ENCODE measurements at places on chromosomes 13 and 19.

DNA sequence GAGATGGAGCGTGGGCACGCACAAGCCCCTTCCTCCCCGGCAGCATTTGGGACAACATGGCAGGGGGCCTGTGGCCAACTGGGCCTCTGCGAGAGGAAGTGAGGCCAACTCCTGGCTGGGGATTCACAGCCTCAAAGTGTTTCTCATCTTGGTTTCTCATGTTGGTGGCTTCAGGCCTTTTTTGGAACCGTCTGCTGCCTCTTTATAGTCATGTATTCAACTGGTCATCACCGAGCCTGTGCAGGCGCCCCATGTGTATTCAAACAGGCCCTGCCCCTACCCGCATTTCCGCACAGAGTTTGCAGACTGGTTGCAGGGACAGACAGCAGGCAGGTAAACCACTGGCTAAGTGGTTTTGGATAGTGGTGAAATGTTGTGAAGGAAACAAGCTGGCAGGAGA is 17.3 kb upstream of the RELB start:
- DNase-seq, result no peak

DNA sequence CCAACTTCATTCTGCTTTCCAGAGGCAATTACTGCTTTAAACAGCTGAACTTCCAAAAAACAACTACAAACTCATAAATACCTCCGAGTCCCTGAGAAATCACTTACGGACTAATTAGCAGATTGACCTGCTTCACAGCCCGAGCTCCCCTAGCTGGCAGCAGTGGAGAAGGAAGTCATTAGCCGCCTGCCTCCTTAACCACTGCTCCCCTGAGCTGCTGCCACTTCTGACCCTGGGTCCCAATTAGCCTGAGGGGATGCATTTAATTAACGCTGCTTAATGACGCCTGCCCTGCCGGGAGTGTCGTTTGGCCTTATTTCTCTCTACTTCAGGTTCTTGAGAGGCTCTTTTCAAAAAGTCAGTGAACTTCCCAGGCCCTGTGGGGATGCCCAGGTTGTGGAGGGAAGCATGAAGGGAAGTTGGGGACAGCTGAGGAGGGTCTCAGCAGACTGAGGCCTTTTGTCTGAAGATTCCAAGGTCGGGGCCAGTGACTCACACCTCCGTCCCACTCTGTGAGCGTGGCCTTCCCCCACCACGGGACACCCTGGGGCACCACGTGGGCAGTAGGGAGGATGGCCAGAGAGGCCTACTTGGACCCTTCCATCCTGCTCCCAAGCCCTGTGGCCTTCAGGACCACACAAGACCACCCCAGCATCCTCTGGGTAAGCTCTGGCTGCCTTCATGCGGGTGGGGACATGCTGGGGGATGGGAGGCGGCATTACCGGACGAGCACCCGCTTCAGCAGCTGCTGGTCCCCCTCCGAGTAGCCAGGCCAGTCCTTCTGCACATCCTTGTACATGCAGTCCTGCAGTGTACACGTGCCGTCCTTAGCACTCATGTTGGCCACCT is 19.8 kb upstream of the ISYNA1 start:
- DNase-seq, result peak; percentile 56

- DNase-seq, result no peak
Observed at GRCh38 chr13:35741657-35742056, 265.2 kb upstream of the MAB21L1 start.

GRCh38 chr19:54339646-54340358 is 840 bp upstream of the LILRA4 start:
- no peak for DNase-seq

- DNase-seq, result no peak
Observed at GRCh38 chr19:1283207-1283916, 2.3 kb upstream of the EFNA2 start.

GRCh38 chr19:14375582-14376291 is 5.5 kb upstream of the ADGRE5 start:
- DNase-seq, result peak; percentile 54

DNA sequence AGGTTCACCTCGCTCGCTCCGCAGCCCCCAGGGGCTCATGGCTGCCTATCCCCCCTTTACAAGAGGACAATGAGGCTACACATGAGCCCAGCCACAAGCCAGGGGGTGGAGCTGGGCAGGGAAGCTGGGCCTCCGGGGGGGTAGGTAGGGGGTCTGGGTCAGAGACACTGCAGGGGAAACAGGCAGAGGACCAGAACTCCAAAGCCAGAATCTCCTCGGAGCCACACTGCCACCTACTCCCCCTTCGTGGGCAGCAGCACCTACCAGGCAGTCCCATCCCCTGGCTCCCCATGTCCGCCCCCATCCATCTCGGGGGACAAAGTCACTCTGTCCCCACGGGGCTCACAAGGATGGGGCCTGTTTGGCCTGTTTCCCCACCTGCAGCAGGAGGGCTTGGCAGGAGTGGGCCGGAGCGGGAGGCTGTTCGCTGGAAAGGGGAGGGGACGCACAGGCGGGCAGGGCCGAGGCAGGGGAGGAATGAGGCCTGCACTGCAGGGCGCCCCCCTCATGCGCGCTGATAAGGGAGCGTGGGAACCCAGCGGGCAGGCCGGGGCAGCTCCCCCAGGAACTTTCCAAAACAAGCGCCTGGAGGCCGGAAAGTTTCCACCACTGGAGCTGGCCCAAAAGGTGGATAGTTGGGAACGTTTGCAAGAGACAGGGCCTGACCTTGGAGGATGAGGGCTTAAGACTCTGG is 545 bp upstream of the ISYNA1 start:
- DNase-seq, result peak; percentile 69

DNA sequence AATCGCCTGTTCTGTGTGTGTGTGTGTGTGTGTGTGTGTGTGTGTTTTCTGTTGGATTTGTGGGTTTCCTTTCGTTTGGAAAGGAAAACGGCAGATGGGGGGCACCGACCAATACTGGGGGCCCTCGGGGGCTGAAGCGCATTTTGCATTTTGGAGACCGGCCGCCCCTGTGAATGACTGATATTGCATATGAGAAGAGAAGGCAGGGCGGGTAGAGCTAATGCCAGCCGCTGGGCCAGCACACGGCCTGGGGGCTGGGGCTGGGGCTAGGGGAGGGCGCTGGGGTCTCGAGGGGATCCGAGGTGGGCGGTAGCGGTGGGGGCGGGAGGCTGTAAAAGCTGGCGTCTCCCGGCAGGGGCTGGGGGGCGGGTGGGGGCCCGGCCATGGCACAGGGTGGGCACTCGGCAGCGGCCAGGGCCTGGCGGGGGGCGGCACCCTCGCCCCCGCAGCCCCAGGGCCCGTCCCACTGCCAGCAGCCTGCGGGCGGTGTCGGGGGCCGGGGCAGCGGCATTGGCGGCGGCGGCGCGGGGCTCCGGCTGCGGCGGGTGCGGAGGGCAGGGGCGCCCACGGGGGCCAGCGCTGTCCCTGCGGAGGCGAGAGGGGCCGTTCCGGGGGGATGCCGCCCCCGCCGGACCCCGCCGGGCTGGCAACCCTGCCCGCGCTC is 11.2 kb downstream of the ANO8 start:
- DNase-seq, result no peak

DNA sequence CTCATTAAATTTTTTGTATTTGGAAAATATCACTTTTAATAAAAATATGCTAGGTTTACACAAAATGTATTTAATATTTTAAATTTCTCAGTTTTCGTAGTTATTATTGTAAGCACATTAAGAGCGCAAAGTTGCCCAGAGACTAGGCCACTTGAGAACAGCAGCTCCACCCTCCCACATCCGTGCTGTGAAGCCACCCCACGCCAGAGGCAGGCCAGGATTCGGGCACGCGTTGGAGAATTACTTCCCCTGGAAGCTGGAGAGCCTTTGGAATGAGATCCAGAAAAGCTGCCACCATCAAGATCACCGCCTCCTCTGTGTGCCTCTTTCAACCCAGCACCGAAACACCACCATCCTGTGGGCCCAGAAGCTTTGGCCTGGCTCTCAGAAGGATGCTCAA is 41.0 kb upstream of the SPACA7 start:
- DNase-seq, result no peak

- no peak for DNase-seq
Observed at GRCh38 chr19:18214779-18215433, 11.1 kb upstream of the RAB3A start.

- DNase-seq, result no peak
Observed at GRCh38 chr13:101875091-101875490, 422.6 kb downstream of the ITGBL1 start.

- DNase-seq, result peak; percentile 84
Observed at GRCh38 chr19:1206864-1207450, 1.4 kb downstream of the STK11 start.

- no peak for DNase-seq
Observed at GRCh38 chr19:33905473-33905936, 108.8 kb downstream of the KCTD15 start.

GRCh38 chr13:51246418-51247277 is 24.4 kb downstream of the FAM124A start:
- peak; percentile 80 for DNase-seq

- DNase-seq, result peak; percentile 16
Observed at GRCh38 chr13:97659602-97660001, 225.6 kb downstream of the RAP2A start.

DNA sequence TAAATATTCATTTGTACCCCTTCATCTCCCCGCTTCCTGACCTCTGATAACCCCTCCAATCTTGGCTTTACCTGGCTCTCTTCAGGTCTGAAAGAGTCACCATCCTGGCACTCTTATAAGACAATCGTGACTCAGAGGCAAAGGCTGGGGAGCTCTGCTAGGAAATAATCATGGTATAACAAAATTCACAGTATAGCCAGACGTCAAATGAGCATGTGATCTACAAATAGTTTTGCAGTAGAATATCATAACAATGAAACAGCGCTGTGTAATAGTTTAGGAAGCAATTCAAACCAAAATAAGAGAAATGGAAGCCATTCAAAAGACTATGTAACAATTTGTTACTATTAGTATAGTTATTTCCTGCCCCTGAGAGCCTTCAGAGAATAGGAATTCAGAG is 34.2 kb downstream of the RXFP2 start:
- DNase-seq, result no peak

GRCh38 chr13:89796196-89796595 is 1551.3 kb upstream of the MIR17HG start:
- DNase-seq, result no peak

GRCh38 chr19:51458899-51459505 is 748 bp upstream of the SIGLEC8 start:
- no peak for DNase-seq
